ENCODE measurements at places on chromosomes 7 and 10.

- DNase-seq: no peak
These were observed 60.4 kb downstream of the RNLS start for GRCh38 chr10:88522715-88523114.

- DNase-seq: no peak
These were observed 88.0 kb downstream of the FOXP2 start for GRCh38 chr7:114502454-114503254.

DNA sequence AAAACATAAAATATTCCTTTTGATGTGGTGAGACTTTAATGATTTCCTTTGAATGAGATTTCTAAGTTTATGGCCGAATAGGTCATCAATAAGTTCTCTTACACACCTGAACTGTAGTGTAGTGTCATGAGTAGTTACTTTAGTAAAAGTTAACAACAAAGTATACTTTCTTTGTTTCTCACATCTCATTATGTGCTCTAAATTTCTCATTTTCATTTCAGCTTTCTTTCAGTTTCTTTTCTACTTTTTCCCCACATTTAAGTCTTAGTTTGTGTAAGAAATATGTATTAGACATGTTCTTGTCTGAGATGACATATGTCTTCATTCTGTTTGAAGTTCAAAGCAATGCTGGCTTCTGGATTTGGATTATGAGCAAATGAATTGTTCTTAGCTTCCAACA, 348.1 kb downstream of the ANKRD7 start:
- no peak for DNase-seq

- DNase-seq: no peak
These were observed 62.1 kb downstream of the NPY start for GRCh38 chr7:24346129-24346528.

- peak; percentile 85 for DNase-seq
These were observed 49.0 kb upstream of the BAMBI start for GRCh38 chr10:28628184-28628893.

DNA sequence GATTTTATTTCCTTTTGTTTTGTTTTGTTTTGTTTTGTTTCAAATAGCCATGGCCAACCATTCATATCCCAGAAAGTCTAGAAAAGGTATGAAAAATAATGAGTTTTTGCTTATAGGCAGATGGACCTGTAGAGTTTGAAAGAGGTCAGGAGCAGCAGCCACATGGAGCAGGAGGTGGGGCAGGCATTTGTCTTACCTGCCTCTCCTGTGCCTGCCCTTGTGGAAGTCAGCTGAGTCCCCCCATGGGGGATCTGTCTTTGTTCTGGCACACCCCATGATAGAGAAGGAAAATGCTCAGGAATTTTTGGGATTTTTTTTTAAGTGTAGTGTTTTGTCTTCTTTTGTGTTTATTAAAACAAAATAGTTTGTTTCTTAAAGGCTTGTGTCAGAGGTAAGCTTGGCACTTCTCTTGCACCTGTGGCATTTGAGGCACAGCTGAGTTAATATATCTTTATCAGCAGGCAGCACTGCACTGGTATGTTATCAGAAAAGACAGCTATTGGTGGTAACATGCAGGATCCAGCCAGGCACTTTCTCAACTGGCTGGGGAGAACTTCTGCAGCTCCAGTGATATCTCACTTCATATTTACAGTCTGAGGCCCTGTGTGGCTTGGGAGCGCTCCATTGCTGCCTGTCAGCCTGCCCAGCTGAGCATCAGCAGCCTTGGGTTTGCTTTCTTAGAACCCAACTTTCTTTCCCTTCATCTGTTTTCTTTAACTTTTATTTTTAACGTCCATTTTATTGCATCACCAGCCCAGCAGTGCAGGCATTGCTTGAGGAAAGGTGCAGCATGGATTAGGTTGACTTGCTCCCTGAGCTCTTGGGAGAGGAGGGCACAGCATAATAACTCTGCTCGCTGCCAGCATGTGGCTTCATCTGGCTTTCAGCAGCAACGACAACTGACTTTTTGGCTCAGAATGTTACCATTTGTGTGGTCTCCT, 44.4 kb downstream of the LRRC4 start:
- no peak for DNase-seq

- DNase-seq: no peak
These were observed 29.4 kb downstream of the CCDC3 start for GRCh38 chr10:12972146-12972545.

GRCh38 chr10:2791774-2792443, 275.4 kb upstream of the PFKP start:
- DNase-seq: no peak

- DNase-seq: no peak
These were observed 694.5 kb downstream of the LRMDA start for GRCh38 chr10:76125900-76126299.

GRCh38 chr7:27835376-27835775, 95.4 kb downstream of the TAX1BP1 start:
- DNase-seq: no peak

DNA sequence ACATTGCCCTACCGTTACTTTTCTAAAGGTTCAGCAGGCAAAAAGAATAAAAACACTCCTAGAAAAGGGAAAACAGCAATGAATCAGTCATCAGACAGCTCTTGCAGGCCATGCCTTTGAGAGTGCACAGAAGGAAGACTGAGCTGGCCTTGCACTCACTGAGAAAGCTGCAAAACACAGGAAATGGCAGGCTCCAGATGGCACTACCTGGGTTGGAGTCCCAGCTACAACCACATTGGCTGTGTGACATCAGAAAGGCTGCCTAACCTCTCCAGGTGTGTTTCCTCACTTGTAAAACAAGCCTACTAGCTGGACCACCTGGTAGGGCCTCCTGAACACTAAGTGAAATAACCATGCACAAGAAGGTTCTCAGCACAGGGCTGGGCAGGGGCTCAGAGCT, 113.7 kb downstream of the SFMBT2 start:
- DNase-seq: no peak

- no peak for DNase-seq
These were observed 307.7 kb downstream of the MDFIC start for GRCh38 chr7:115229401-115230105.

DNA sequence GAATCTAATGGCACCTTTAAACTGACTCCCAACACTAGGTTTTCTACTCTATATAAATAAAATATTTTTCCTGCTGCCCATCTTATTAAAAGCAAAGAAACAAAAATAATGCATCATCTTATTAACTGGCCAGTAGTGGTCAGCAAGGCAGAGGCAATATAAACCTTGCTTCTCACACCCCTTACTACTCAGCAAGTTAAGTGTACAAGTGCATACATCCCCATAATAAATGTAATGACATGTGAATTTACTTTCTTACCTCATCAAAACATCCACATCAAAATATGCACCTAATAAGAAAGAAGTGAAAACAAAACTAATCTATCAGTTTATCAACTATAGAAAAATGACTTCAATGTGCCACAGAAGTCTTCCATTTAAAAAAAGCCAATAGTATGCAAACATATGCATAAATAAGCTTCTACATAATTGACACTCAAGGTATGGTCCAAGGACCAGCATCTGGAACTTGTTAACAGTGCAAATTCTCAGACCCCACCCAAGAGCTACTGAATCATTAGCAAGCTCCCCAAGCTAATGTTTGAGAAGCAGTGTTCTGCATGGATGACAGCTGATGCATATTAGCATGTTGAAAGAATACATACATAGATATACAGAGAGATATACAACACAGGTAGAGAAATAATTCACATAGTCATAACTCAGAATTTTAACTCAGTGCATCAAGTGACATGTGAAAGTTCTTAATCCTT, 182.7 kb downstream of the C7orf25 start:
- DNase-seq: no peak
